ENCODE measurements at places on chromosomes 7 and 10.

GRCh38 chr10:110101464-110102144, 93.8 kb downstream of the ADD3 start:
- no peak for DNase-seq

- no peak for DNase-seq
Measured at GRCh38 chr7:149735181-149735602, 38.2 kb downstream of the ZNF467 start.

DNA sequence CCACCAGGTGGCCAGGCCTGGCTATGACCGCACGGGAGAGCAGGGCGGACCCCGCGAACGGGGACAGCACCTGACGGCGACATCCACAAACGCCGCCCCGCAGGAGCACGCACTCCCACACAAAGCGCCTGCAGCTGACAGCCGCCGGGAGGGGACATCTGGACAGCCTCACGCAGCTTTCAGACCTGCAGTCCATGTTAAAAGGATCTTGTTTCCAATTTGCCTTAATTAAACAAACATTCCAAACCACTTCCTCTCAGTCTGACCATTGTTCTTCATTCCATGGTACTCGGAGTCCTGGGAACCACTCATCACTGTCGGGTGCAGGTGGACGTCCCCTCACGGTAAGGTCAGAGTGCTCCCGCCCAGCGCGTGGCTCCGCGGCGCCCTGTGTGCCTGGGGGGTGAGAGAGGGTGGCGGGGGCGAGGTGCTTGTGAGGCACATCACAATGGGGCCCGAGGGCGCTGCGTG, 5.9 kb upstream of the GPER1 start:
- no peak for DNase-seq

DNA sequence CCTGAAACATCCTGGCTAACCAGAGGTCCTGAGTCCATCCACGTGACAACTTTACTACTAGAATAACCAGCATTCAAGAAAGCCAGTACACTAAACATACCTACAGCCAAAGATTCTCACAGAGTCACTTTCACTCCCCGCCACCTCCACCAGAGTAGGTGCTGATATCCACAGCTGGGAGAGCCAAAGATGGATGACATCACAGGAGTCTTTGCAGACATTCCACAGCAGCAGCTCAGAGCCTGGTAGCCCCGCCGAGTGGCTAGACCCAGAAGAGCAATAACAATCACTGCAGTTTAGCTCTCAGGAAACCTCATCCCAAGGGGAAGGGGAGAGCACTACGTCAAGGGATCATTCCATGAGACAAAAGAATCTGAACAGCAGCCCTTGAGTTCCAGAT, 13.5 kb upstream of the ADAM22 start:
- no peak for DNase-seq

DNA sequence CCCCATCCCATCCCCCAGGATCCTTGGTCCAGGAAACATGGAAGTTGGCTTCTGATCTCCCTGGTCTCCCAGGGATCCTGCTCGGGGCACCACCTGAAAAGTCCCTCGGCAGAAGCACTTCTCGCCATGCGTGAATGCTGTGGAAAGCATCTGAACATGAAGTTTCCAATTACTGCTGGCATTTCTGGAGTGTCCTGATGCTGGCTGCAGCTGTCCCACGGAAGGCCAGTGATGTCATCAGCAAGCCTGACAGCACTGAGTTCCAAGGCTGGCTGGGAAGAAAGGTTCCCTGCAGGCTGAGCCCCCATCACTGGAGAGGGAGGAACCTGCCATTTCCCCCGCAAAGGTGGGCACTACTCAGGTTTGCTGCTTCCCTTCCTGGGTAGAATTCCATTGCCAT, 71.4 kb downstream of the KCNMA1 start:
- no peak for DNase-seq

GRCh38 chr7:12979181-12979580, 291.7 kb downstream of the ARL4A start:
- no peak for DNase-seq

- DNase-seq = no peak
Measured at GRCh38 chr10:101848894-101849351, 5.3 kb upstream of the KCNIP2 start.

- DNase-seq = no peak
Measured at GRCh38 chr10:6600224-6600987, 20.3 kb upstream of the PRKCQ start.

DNA sequence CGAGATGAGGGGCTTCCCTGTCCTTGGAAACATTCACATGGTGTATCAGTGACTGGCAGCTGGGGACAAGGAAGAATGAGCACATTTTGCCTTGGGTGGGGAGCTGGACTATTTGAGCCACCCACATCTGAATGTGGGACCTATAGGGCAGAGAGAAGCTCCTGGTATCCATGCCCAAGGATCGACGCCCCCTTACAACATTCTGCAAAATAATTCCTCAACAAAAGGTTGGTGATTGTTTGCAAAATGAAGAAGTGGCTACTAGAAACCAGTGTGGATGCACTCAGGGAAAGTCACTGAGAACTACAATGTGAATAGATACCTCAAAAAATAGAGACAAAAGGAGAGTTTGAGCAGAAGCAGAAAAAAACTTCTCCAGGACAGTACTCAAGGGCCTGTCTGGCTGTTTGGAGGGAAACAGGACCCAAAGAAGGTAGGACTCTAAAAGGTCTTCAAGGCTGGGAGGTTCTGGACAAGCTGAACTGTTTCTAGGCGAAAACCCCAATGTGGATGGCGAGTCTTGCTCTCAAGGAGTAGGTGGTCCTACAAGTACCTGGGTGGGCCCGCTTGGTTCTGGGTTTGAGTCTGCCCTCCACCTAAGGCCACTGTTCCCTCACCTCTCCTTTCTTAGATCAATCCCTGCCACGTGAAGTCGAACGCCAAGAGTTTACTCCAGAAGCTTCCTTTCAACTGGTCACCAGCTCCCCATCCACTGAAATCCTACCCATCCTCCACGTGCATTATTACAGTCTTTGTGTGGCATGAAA, 125.0 kb upstream of the ZNF746 start:
- DNase-seq = no peak

DNA sequence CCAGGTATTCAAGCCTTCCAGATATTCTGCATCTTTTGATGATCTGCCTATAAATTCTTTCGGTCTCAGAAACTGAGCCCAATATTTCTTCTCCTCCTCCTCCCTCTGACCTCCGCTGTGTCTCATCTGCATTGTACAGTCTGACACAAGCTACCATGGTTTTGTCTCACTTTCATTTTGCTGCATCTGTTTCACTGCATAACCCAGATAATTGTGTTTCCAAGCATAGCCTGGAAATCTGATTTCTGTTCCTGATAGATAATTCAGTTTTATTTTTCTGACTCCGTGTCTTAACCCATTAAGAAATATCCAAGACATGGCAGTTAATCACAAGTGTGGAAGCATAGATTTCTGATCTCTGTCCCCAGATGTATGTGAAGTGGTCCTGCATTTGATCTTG, 374.2 kb upstream of the SEMA3A start:
- DNase-seq = no peak

GRCh38 chr7:94368371-94368791, 26.3 kb upstream of the COL1A2 start:
- DNase-seq = no peak

DNA sequence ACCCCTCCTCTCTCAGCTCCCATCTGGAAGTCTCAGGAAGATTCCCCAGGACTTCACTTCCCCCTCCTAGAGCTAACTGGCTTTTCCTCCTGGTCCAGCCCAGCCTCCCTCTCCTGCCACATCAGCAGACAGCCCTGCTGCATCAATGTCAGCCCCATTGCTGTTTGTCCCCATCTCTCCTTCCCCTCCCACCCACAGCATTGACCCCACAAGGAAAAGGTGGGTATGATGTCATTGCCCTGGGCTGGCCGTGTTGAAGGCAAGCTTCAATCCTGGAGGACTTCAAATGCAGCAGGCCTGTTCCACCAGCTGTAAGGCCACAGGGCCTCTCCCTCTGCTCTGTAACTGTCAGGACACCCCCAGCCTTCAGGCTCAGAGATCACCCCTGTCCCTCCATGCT, 66.5 kb downstream of the C10orf105 start:
- DNase-seq = no peak

DNA sequence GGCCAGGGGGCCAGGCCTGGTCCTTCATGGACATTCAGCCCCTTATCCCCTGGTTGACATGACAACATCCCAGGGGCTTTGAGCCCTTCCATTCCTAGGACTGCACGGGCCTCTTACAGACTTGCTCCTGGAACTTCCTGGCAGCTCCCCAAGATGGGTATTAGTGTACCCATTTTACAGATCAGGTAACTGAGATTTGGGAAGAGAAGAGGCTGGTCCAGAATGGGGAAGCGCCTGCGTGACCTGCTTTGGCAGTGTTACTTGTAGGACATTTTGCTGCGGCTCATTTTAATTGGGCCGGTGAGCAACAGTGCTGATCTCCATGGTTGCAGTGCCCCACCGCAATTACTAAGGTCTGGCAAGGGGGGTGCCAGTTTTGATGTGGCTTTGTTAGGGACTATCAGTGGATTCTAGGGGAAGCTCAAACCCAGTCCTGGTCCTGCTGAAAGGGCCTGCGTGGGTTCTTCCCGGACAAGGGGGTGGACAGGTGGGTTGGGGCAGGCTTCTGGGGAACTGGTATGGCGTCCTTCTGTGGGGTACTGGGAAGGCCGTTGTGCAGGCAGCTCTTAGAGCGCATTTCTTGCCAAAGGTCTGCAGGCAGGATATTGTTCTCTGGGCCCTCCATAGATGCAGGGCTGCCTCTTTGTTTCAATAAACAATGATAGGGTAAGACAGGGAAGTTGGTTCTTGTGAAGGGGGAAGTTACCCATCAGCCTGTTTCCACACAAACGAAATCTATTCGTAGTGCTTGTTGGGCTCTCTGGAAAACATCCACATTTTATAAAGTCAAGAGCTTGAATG, 137.6 kb downstream of the RGS10 start:
- no peak for DNase-seq
